ENCODE measurements at places on chromosomes 5 and 9. TPM values are rescaled to one million over a fixed set of nuclear protein-coding genes. Genes with fewer than 3 reads are reported as not detected.

Gene PCDHGA10
- 9.1 TPM for total RNA-seq

Gene F2RL1
- total RNA-seq = 25.9 TPM

Gene CRB2
- total RNA-seq = 27.5 TPM

Gene C9orf50
- total RNA-seq = 0.70 TPM

Gene C5orf63
- total RNA-seq = 6.2 TPM

All from metanephros (tissue), 2 donors.